Right atrium auricular region (tissue), 2 donors: ENCODE measurements at places on chromosomes 4 and X. TPM values are rescaled to one million over a fixed set of nuclear protein-coding genes. Genes with fewer than 3 reads are reported as not detected.

Gene TIGD4
- total RNA-seq: 0.28 TPM

- DNase-seq: no peak
- no peak overlapping the region for H3K4me3 ChIP-seq
- H3K27ac ChIP-seq: no peak overlapping the region
- no peaks in the 10 kb centered on the region for H3K27me3 ChIP-seq
- no peaks in the 10 kb centered on the region for H3K4me1 ChIP-seq
Measured at GRCh38 chrX:81900522-81900921, 698.6 kb downstream of the SH3BGRL start.

DNA sequence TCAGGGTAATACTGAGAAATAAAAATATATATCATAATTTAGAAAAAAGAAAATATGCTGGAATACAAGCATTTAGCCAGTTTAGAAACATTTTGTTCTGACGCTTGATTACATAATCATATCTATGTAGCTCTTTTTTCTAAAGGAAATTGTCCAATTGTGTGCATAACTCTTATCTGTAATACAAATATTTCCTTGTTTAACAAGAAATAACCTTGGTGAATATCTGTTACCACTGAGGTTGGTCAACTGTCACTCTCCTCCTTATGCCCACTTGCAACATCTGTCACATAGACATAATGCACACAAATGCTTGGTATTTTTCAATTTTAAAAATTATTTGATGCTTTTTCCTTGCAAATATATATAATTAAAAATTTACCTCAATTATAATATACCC lies 609.7 kb downstream of the TLL1 start:
- H3K4me3 ChIP-seq: no peak overlapping the region
- no peaks in the 10 kb centered on the region for H3K4me1 ChIP-seq
- H3K27me3 ChIP-seq: no peaks in the 10 kb centered on the region
- no peak for DNase-seq

DNA sequence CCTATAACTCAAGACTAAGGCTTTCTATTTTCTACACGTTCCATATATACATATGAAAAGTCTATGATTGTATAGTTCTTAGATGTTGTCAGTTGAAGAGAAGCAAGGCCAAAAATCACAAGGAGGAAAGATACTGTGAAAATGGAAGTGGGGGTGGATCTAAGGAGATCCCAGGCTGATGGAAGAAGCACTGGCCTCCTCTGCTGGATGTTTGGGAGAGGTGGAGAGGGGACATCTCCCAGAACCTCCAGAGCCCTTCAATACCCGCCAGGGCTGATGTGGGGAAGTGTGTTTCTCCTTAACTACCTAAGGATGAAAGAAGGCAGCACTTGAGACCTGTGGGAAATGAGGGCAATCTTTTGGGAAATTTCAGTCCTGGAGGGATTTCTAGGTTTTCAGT lies 67.4 kb downstream of the RASGEF1B start:
- no peaks in the 10 kb centered on the region for H3K4me1 ChIP-seq
- H3K27ac ChIP-seq: no peak overlapping the region
- no peaks in the 10 kb centered on the region for H3K27me3 ChIP-seq
- H3K36me3 ChIP-seq: no peaks in the 10 kb centered on the region

DNA sequence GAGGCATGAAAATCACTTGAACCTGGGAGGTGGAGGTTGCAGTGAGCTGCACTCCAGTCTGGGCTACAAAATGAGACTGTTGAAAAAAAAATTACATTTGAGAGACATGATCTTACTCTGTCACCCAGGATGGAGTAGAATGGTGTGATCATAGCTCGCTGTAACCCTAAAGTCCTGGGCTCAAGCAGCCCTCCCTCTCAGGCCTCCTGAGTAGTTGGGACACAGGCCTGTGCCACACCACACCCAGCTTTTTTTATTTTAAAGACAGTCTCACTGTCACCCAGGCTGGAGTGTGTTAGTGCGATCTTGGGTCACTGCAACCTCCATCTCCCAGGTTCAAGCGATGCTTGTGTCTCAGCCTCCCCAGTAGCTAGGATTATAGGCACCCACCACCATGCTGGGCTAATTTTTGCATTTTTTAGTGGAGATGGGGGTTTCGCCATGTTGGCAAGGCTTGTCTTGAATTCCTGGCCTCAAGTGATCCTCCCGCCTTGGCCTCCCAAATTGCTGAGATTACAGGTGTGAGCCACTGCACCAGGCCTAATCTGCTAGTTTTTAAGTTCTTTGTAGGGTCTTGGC lies 6.1 kb downstream of the RPS3A start:
- DNase-seq: no peak
- no peaks in the 10 kb centered on the region for H3K27me3 ChIP-seq
- no peak overlapping the region for H3K27ac ChIP-seq
- H3K36me3 ChIP-seq: peaks cover 71% of the 10 kb centered on the region

- H3K36me3 ChIP-seq: no peaks in the 10 kb centered on the region
- H3K4me1 ChIP-seq: peaks cover 18% of the 10 kb centered on the region
- H3K4me3 ChIP-seq: no peak overlapping the region
- H3K27ac ChIP-seq: no peak overlapping the region
- DNase-seq: no peak
- H3K27me3 ChIP-seq: no peaks in the 10 kb centered on the region
Measured at GRCh38 chr4:37757761-37758160, 68.7 kb upstream of the PGM2 start.

- DNase-seq: no peak
- no peaks in the 10 kb centered on the region for H3K36me3 ChIP-seq
- H3K27me3 ChIP-seq: no peaks in the 10 kb centered on the region
- no peak overlapping the region for H3K27ac ChIP-seq
Measured at GRCh38 chr4:16791460-16791859, 107.0 kb downstream of the LDB2 start.

DNA sequence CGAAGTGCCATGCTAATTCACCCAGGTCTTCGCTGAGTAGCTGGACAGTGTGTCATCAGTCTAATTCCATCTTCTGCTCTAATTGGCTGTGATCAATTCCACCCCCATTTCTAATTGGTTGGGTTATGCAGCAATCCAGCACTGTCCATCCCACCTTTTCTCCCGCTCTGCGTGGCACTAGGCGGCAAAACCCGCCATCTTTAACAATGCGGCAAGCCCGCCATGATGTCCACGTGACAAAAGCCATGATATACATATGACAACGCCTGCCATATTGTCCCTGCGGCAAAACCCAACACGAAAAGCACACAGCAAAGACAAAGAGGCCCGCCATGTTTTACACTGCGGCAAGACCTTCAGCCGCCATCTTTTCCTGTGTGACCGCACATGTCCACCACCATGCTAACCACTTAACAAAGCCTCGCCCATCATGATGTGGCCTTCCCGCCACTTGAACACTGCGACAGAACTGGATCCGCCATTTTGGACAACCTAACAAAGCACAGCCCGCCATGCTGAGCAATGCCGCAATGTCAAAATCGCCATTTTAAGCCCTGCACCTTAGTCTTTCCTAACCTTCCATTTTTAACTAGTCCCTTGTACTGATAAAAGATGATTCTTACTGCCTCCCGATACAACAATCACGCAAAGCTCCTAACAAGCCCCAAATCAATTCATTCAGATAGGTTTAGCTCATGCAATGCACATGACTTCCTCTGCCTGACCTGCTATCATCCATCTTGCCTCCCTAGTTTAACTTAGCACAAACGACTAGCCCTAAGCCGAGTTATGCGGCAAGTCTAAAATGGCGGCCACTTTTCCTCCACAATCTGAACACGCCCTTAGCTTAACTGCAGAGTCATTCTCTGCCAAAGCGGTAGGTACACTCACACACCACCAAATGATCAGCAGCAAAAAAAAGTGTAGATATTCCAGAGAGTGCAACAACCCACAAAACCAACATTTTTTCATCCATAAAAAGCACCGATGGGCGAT lies 288.3 kb downstream of the CHIC1 start:
- H3K27me3 ChIP-seq: no peaks in the 10 kb centered on the region
- H3K27ac ChIP-seq: peak overlapping the region; percentile 86
- H3K4me3 ChIP-seq: peak overlapping the region; percentile 66
- H3K36me3 ChIP-seq: no peaks in the 10 kb centered on the region
- DNase-seq: peak; percentile 95

DNA sequence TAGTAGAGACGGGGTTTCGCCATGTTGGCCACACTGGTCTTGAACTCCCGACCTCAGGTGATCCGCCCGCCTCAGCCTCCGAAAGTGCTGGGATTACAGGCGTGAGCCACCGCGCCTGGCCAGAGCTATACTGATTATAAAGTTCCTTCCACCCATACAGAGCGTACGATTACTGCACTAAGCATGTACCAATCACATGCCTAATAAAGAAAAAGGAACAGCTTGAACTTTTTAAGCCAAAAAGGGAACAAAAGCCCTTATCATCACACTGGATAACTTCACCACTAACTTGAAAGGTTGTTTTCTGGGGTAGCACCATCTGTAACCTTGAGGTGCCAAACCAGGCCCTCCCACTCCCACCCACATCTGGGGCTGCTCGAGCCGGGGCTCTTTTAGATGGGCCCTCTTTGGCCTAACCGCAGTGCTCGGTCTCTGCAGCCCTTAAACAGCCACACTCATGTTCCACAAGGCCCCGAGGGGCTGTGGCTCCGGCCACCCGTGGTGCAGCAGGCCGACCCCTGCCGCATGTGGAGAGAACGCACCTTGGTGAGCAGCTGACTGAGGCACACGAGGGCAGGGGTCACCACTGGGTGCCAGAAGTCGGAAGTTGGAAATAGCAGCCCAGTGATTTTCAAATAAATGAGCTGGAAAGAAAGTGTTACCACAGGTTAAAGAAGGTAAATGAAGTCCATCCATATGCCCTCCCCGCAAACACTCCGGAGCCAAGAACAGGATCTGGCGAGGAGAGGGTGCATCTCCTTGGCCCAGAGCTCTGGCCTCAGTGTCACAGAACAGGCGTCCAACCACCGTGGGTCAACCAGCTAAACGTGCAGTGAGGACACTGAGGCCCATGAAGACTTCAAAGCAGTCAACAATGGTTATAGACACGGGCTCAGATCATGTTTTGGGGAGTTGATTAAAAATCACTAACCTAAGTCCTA lies 18.4 kb downstream of the NOP14 start:
- DNase-seq: no peak
- no peak overlapping the region for H3K27ac ChIP-seq
- no peaks in the 10 kb centered on the region for H3K4me1 ChIP-seq
- peaks cover 97% of the 10 kb centered on the region for H3K36me3 ChIP-seq

- DNase-seq: no peak
- H3K4me1 ChIP-seq: no peaks in the 10 kb centered on the region
- no peaks in the 10 kb centered on the region for H3K36me3 ChIP-seq
- H3K27ac ChIP-seq: no peak overlapping the region
- no peak overlapping the region for H3K4me3 ChIP-seq
Measured at GRCh38 chrX:148728901-148729300, 228.5 kb downstream of the AFF2 start.

GRCh38 chr4:1564535-1565375 lies 119.4 kb downstream of the FAM53A start:
- no peaks in the 10 kb centered on the region for H3K27me3 ChIP-seq
- no peaks in the 10 kb centered on the region for H3K4me1 ChIP-seq
- no peak overlapping the region for H3K27ac ChIP-seq
